ENCODE measurements at places on chromosomes 4 and X.

DNA sequence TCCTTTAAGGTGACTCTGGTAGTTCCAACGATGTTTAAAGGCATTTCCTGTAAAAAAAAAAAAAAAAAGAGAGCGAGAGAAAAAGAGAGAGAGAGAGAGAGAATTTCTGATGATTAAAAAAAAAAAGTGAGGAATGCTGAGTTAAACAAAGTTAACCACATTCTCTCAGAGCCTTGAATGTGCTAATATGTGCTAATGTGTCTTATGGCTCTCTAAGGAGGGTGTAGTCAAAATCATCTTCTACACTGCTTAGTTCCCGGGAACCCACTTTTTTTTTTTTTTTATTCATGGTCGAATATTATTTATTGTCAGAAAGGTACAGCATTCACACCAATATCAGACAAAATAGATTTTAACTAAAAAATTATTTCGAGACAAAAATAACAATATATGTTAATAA lies 111.7 kb downstream of the SNCA start:
- no peak for DNase-seq

- no peak for DNase-seq
Observed at GRCh38 chr4:79175716-79176115, 150.1 kb downstream of the NAA11 start.

DNA sequence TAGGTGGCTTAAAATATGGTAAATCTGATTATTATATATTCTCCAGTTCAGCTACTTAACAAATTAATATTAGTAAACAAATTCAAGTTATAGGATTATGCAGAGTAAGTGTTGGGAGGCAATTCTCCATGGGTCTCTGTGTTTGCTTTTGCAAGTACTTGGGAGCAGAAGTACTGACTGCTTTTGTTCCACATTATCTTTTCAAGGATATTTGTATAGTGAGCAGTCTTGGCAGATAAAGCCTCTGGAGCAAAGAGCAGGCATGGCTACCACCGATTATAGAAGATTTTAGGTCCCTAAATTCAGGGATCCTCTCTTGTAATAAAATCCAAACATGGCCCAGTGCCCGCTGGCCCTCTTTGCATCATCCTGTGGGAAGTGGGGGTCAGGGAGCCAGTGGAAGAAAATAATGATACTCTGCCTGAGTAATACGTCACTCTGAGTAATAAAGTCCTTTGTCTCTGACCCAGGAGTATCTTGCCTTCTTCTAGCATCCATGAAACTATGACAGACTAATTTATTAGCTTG lies 23.2 kb downstream of the NDNF start:
- DNase-seq, result no peak

DNA sequence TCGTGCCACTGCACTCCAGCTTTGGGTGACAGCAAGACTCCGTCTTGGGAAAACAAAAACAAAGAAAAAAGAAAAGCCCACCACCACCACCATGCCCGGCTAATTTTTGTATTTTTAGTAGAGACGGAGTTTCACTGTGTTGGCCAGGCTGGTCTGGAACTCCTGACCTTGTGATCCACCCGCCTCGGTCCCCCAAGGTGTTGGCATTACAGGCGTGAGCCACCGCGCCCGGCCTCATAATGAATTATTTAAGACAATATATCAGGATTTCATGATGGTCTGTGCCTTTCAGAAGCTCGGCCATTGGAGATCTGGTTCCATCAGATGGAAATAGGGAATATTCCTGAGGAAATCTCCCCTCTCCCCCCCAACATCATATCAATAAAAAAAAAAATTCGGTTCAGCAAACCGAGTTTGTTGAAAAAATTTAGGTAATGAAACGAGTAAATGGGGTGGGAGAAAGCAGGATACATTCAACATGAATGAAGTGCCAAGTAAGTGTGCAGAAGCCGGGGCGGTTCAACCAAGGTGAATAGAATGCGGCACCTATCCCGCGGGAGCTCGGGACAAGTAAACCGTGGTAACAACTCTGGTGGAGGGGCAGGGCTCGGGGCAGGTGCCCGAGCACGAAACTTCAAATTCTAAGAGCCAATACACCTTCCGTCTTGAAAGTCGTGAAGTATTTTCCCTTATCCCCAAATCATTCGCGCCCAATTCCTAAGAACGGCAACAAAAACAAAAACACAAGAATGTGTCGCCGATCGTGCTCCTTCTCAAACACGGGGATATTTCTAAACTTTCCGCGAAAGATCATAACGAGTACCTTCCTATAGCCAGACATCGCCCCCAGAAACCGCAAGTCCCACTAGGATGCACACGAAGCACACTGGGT lies 773 bp upstream of the TXLNG start:
- no peak for DNase-seq

DNA sequence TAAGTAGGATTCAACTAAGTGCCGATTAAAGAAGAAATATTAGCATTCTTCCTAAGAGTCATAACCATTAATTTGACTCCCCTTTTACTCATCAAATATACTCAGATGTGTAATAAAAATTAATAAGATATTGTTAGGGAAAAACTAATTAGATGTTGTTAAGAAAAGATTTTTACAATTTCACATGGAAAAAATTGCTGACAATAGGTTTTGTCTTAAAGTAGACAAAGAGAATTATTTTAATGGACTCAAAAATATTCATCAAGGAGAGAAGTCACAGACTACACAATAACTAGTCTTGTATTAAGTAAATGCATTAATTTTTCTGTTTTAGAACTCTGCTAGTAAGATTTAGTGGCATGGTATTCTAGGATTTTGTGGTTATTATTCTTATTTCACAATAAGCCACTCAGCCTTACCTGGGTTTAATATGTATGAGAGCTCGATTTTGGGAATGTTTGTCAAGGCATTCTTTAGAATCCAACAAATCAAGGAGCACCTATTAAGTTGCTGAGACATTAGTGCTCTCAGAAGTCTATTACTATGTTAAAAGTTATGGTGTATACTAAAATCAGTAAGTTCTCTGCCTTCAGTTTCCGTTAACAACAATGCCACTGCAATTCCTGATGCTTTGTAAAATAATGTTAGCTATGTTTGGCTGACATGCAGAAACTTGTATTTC lies 110.2 kb upstream of the UGT8 start:
- DNase-seq, result no peak

GRCh38 chr4:178448372-178449035 lies 1006.3 kb upstream of the AGA start:
- no peak for DNase-seq

GRCh38 chrX:24424948-24425347 lies 40.1 kb upstream of the PDK3 start:
- no peak for DNase-seq

DNA sequence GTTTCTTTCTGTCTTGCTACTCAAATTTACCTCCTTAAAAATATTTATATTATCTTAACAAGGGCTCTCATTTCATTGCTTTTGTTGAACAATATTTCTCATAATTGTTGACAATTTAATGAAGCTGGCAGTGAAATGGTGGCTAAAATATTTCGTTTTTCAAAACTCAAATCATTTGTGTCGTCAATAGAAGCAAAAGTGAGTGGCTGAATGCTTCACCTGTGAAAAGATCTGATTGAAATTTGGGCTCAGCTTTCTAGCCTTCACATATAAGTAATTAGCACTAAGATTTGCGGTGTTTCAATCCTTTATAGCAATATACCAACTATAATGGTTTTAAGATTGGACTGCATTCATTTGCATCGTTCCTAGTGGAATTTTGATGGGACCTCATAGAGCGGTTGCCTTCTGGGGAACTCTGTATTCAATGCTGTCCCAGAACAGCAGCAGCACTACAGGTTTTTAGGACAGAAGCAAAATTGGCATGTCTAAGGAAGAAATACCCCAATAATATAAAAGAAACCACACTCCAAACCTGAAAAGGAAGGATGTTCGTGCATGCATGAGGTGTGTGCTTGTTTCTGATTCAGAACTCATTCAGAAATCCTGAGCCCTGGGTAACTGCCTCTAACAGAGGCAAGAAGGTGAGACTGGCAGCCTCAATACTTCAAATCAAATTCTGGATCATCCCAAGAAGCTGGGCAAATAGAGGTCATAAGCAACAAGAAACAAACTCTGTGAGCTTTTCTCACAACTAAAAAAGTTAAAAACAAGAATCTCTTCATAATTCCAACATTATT lies 2.5 kb downstream of the CXCL1 start:
- no peak for DNase-seq

- DNase-seq, result no peak
Observed at GRCh38 chr4:55949482-55949802, 697 bp downstream of the CEP135 start.

DNA sequence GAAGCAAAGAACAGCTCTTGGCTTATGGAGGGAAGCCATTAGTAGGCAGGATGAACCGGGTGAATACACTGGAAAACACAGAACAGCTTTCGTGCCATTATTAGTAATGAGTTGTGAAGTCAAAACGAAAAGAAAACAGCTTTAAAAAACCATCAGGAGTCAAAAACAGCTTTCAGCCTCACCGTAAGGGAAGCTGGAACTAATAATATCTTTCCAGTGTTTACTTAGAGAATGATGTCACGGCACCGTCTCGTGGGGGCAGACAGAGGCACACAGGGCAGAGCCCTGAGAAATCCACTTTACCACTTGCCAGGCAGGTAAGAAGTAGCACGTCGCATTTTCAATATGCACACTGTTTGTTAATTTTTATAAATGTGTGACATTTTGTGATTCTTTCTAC lies 37.9 kb upstream of the HMX1 start:
- no peak for DNase-seq

DNA sequence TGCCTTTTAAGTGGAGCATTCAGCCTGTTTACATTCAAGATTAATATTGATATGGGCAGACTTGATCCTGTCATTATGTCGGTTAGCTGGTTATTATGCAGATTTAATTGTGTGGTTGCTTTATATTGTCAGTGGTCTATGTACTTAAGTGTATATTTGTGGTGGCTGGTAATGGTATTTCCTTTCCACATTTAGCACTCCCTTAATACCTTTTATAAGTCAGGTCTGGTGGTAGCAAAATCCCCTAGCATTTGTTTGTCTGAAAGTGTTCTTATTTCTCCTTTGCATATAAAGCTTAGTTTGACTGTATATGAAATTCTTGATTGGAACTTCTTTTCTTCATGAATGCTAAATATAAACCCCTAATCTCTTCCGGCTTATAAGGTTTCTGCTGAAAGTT lies 403.7 kb upstream of the EPHA5 start:
- DNase-seq, result no peak

DNA sequence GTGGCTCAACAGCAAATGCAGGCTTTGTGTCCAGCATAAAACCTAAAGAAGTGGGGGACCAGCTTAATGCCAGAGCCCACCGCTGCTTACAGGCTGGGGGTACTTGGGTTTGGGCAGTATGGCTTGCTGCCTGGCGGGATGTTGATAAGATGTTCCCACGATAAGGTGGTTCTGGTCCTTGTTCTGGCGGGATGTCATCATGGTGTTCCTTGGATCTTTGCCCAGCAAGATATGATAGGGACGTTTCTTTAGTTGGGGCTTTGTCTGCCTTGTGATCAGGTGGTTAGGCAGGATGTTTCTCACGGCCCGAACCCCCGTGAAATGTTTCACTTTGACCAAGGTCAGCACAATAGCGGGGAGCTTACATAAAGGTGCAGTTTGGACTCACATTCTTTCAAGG lies 35.3 kb downstream of the PNPLA4 start:
- no peak for DNase-seq

GRCh38 chr4:149280806-149281205 lies 534.8 kb downstream of the IQCM start:
- no peak for DNase-seq

DNA sequence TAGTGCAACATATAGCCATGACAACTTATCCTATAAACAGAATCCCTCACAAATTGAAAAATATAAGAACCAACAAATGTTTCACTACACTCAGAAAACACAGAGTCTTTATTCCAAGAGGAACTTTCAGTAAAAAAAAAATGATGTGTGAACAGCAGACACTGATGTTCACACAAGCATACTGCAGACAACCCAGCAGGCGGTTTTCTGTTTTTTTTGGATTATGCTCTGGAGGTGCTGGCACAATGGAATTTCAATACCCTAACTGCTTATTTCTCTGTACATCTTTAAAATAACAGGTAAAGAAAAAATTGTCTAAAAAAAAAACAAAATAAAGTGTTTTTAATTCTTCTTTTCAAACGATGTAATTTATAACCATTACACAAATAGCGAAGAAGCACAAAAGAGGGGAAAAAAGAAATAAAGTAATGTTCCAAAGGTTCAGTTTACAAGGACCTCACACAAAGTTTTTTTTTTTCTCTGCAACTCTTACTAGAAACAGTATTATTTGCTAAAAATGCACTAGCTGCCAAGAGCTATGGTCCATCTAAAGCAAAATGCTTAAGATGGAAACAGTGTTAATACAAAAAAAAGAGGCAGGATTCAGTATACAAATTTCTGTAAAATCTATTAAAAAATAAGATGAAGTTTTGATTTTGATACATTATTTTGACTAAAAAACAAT lies 55.3 kb downstream of the ANAPC10 start:
- DNase-seq, result no peak

- DNase-seq, result peak; percentile 69
Observed at GRCh38 chr4:87108142-87108546, 112.3 kb downstream of the KLHL8 start.

- DNase-seq, result no peak
Observed at GRCh38 chr4:1610791-1611500, 73.2 kb downstream of the FAM53A start.

- DNase-seq, result no peak
Observed at GRCh38 chr4:107665001-107665400, 55.0 kb downstream of the PAPSS1 start.

GRCh38 chrX:53445977-53446376 lies 11.8 kb upstream of the HSD17B10 start:
- DNase-seq, result no peak

GRCh38 chr4:160716551-160716950 lies 1447.2 kb downstream of the FSTL5 start:
- DNase-seq, result no peak

- DNase-seq, result no peak
Observed at GRCh38 chrX:135480076-135480475, 40.4 kb upstream of the INTS6L start.

DNA sequence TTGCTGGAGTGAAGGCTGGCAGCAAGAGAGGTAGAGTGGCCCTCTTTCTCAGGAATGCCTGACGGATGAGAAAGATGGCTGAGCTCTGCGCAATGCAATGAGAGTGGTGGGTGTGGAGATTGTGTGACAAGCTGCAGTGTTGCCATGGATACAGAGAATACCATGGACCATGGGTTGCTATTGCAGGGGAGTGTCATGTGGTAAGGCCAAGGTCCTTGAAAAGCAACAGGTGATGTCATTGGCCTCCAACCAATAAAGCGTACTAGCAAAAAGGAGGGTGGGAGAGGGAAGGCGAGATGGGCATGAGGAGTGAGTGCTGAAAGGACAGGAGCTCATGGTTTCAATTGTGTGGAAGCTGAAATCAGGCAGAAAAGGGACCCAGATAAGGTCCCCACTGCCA lies 1.8 kb downstream of the PNMA5 start:
- no peak for DNase-seq

- no peak for DNase-seq
Observed at GRCh38 chr4:73952352-73952751, 29.5 kb downstream of the PF4 start.

DNA sequence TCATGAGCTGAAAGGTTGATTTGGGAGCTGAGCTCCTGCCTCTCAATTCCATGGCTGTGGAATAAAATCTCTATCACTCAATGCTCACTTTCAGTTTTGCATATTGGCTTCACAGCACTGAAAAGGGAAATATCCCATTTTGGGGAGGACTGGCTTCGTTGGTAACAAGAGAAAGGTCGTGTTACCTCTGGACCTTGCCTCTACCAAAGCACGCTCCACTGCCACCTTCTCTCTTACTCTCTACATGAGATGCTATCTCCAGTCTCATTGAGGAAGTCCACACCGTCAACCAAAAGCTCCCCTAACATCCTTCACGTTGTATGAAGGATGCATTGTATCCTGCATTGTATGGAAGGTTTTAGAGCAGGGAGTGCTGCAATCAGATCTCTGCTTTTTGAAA lies 195.0 kb upstream of the LDB2 start:
- no peak for DNase-seq

Data from kidney epithelial cell (primary cell).